ENCODE measurements at places on chromosomes 7 and 10. TPM values are rescaled to one million over a fixed set of nuclear protein-coding genes. Genes with fewer than 3 reads are reported as not detected.

DNA sequence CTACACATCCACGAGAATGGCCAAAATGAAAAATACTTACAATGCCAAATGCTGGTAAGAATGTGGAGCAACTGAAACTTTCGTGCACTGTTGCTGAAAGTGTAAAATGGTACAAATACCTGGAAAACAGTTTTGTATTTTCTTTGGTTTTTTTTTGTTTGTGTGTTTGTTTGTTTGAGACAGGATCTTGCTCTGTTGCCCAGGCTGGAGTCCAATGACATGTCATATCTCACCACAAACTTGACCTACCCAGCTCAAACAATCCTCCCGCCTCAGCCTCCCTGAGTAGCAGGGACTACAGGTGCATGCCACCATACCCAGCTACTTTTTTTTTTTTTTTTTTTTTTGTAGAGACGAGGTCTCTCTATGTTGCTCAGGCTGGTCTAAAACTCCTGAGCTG, 35.6 kb upstream of the CAV2 start:
- DNase-seq: no peak

GRCh38 chr7:142789441-142789840, 18.7 kb downstream of the PRSS2 start:
- no peak for DNase-seq

GRCh38 chr7:601595-602340, 82.1 kb upstream of the PDGFA start:
- peak; percentile 92 for DNase-seq

DNA sequence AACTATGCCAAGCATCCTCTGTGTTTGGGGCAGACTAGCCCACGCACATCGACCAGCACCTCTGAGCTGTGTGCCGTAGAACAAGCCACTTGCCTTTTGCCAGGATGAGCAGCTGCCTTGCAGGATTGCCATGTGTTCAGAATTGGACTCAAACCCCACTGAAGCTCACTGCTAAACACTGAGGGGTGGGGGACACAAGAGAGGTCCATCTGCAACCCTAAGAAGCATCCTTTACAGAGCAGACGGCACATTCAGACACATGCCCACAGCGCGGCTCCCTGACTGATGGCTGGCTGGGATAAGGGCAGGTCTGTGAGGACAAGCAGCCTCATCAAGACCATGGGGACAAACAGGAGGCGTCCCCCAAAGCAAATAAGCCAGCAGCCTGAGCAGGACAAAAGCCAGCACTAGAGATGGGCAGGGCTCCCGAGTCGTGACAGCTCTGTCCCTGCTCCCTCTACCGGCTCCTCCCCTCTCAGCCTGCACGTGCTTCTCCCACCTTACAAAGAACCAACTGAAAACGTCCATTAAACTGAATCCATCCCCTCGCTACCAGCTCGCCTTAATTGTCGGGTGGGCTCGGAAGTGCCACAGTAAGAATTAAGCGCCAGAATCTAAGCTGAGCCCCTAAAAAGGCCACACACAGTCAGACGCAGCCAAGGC, 114.2 kb downstream of the PRKAG2 start:
- DNase-seq: no peak

- DNase-seq: no peak
Observed at GRCh38 chr7:50182759-50183158, 89.7 kb upstream of the ZPBP start.

GRCh38 chr7:41297166-41297565, 405.7 kb downstream of the INHBA start:
- DNase-seq: no peak

- DNase-seq: no peak
Observed at GRCh38 chr10:78891741-78892140, 177.0 kb upstream of the ZMIZ1 start.

DNA sequence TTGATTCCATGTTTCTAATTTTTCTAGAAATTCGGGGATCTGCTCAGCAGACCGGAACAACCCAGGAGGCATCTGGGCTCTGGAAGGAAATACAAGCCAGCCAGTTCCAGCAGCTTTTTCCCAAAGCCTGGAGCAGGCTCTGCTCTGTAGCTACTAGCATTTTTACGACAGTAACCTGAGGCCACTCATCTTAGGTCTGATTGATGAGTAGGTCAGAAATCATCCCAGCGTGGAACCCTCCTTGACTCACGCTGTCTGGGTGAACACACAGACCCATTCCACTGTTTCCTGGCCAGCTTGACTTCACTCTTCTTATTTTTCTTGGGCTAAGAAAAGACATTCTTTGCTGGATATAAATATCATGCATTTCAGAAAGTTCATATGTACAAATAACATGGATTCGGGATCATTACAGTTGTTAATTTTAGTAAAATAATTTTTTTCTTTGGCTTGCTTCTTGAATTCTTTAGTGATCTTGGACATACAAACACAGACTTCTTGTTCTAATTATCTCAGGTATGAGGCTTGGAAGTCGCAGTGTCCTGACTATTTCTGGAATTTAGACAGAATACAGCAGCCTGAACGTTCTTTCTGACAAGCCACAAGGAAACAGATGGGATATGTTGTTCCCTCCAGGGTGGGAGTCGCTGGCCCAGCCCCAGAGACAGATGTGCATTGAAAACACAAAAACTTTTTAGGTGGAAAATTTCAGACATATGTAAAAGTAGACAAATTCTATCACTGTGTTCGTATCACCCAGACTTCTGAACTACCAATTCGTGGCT, 54.6 kb upstream of the PITRM1 start:
- DNase-seq: peak; percentile 19

DNA sequence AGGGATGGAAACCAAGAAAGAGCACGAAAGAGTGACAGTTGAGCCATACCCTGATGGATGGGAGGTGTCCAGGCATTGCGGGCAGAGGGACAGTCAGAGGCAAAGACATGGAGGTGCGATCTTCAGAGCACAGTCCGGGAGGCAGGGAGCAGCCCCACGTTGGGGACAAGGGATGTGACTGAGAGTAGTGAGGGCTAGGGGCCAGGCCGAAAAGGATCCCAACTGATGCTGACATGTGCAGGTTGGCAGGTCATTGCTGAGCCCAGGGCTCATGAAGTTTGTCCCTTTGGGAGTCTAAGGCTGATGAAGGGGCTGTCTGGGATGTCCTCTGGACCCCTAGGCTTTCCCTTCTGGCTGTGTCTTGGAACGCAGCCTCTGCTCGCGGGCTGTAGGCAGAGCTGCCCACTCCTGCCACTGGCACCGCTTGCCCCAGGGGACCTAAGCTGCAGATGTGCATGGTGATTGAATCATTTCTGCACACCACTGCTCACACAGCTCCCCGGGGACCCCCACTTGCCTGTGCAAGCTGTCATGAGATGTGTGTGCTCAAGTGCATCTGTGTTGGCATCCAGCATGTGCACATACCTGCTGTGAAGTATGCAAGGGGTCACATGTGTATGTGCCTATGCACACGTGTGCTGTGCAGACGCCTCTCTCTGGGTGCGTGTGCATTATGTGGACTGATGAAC, 125.1 kb downstream of the ZMIZ1 start:
- no peak for DNase-seq

- DNase-seq: no peak
Observed at GRCh38 chr7:28016297-28016696, 164.3 kb downstream of the JAZF1 start.

- DNase-seq: no peak
Observed at GRCh38 chr7:127587663-127588018, 570 bp upstream of the ARF5 start.

DNA sequence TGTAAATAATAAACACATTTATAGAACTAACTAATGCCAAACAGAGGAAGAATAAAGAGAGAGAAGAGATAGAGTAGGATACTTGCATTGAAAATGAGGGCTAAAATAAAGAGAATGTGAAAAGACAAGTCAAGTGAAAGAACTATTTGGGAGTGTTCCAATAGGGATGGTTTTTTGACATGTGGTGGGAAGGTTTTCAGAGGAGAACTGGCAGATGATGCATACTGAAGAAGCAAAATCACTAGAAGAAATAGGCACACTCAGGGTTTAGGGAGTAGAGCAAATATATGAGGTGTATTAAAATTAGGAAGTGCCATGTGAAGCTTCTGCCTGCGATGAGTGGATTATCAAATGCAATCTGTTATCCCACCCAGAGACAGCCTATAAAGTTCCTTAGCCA, 744.8 kb downstream of the REEP3 start:
- no peak for DNase-seq

Gene PUS7
- total RNA-seq: 14.5 TPM

Gene INA
- 0.23 TPM for total RNA-seq
